ENCODE measurements at places on chromosomes 11 and 22.

DNA sequence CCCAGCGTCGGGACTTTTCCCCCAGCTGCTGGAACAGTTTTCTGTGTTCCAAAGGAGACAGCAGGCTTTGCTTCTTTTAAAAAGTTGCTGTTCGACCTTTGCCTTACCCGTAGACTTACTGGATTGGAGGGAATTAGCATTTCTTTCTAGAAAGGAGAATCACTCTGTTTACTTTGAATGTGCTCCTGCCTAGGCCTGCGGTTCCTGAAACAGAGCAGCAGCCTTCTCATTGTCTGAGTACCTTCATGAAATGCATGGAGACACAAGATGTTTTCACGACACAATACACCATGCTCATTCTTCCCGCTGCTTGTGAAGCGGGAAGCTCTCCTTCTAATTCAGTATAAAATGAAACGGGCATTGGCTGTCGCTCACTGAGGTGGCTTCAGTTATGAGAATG is 196.2 kb downstream of the TBC1D22A start:
- DNase-seq: no peak

DNA sequence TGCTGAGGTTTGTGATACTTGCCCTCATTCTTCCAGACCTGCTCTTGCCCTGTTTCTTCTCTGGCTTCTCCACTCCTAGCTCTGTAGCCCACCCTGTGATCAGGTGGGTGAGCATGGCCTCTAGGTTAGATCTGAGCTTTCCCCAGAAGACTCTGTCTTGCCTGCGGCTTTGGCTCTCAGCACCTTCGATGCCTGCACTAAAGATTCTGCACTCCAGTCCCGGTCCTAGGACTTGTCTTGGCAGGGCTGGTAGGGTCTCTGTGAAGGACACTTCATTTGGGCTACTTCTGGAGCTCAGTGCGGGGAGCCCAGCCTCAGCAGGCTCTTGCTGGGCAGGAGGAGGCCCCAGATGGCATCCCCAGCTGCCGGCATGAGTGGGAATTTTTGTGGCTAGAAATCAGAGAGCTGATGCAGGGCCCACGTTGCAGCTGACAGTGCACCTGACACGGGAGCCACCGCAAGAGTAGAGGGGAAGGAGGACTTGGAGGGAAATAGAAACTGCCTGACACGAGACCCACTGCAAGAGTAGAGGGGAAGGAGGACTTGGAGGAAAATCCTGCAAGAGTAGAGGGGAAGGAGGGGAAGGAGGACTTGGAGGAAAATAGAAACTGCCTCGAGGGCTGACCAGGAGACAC is 226.9 kb upstream of the B3GAT1 start:
- no peak for DNase-seq

GRCh38 chr11:67442504-67443404 is 522 bp downstream of the CORO1B start:
- DNase-seq: no peak

- no peak for DNase-seq
These were observed 60.2 kb downstream of the BRD1 start for GRCh38 chr22:49767355-49768062.

DNA sequence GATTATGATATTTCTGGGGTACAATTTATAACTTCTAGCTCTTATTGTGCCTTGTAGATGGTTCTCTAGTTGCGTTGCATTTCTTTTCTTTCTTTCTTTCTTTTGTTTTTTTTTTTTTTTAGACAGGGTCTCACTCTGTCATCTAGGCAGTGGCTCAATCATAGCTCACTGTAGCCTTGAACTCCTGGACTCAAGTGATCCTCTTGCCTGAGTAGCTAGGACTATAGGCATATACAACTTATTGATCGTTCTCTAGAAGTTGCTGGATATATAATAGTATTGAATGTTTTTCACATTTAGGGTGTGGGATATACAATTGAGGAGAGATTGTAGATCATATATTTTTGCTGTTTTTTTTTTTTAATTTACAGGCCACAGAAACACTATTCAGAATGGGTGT is 119.2 kb downstream of the TMEM135 start:
- no peak for DNase-seq

DNA sequence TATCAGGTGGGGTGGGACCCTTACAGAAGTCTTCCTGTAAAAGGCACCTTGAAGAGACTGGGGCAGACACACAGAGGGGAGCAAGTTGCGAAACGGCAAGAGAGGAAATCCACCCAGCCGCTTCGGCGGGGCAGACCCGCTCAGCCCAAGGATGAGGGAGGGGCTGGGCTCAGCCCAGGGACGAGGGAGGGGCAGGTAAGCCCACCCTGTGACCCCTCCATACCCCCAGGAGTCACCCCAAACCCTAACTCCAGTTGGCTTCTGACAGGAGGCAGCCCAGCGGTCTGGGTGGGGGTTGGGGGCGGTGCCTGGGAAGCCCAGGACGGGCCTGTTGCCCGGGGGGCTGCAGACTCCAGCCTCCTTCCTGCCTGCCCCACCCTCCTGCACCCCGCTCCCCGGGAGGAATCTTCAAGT is 965 bp downstream of the OSBPL5 start:
- no peak for DNase-seq

- no peak for DNase-seq
These were observed 15.5 kb downstream of the TREH start for GRCh38 chr11:118663902-118664301.

- DNase-seq: no peak
These were observed 340.1 kb downstream of the NTM start for GRCh38 chr11:131710511-131710910.

GRCh38 chr11:1574238-1574932 is 2.3 kb upstream of the DUSP8 start:
- no peak for DNase-seq

DNA sequence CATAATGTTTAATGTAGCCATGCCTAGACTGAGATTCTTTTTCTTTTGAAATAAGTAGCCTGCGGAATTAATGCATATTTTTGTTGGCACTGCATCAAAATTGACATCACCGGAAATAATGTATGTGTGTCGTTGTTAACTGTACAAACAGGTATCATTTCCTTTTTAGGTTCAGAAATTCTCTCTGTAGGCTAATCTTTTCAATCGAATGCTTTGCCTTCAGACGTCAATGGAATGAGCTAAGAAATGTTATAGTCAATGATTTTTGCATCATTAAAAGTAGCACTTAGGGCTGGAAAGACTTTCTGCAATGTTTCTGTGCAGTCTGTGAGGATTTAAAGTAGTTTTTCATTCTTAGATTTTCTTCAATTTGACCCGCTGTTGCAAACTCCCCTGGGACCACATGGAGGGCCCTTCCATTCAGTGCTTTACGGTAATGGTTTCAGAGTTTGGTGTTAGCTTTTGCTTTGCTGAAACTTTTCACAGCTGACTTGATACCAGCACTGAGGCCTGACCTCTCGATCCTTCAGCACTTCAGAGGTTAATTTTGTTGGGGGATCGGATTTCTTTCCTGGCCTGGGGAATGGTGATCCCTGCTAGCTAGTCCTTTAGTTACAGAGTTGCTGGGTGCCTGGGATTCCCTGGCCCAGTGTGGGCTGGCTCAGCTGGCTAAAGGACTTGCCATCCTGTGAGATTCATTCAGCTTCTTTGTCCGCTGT is 137.8 kb downstream of the DBX1 start:
- no peak for DNase-seq

DNA sequence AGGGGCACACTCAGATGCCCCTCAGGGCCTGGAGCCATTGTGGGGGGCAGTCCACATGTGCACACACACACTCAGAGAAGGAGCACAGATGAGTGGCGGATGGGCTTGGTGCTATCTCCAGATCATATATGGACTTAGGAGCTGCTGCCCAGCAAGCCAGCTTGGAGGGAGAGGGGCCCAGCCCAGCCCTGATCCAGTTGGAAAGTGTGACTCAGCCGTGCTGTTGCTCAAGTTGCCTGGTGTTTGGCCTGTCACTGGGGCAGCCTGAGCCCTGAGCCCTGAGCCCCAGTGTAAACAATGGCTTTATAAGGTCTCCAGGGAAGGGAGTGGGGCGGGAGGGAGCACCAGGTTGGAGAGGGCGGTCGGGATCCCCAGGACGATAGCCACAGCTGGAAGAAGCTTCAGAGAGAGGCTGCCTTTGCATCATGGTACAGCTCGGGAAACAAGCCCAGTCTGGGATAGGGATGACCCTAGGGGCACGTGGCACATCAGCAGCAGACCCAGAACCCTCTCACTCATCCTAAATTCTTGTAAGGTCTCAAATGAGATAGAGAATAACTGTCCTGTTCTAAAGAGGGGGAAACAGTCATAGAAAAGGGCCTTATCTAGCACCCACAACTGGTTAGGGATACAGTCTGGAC is 4.8 kb downstream of the SELENOM start:
- DNase-seq: no peak

GRCh38 chr22:32684822-32685187 is 116.7 kb upstream of the TIMP3 start:
- DNase-seq: no peak

DNA sequence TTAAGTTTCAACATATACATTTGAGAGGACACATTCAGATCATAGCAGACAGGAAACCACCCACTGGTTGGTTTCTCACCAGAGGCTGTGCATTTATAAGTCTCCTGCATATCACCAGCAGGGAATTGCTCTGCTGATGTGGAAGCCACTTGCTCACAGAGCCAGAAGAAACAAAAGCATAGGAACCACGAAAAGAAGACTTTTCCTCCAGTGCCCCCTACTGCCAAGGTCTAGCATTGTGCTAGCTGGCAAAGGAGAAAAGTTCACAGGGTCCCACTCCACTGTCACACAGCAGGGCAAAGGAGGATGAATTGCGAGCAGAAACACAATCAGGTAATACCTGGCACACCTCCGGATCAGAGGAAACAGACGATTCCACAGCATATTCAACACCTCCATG is 28.9 kb upstream of the ISX start:
- DNase-seq: no peak

DNA sequence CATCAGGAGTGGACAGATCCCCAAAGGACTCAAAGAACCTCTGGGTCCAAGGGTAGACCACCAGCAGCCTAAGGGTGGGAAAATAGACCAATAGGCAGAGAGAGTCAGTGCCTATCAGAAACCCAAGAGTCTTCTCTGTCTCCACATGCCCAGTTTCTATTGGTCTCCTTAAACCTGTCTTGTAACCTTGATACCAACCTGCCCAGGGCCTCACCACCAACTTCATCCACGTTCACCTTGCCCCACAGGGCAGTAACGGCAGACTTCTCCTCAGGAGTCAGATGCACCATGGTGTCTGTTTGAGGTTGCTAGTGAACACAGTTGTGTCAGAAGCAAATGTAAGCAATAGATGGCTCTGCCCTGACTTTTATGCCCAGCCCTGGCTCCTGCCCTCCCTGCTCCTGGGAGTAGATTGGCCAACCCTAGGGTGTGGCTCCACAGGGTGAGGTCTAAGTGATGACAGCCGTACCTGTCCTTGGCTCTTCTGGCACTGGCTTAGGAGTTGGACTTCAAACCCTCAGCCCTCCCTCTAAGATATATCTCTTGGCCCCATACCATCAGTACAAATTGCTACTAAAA is at the start of gene HBB:
Gene HBB, minus strand, starts transcription at position 340 of the 579 bp plus-strand sequence. Its CDS starts 50 bp downstream, at position 290.
- DNase-seq: no peak

- no peak for DNase-seq
These were observed 30.9 kb upstream of the PARVB start for GRCh38 chr22:43993072-43993760.

- DNase-seq: no peak
These were observed 13.7 kb upstream of the KIAA0930 start for GRCh38 chr22:45254388-45254787.

GRCh38 chr11:96154802-96155520 is 188.0 kb downstream of the MAML2 start:
- no peak for DNase-seq

DNA sequence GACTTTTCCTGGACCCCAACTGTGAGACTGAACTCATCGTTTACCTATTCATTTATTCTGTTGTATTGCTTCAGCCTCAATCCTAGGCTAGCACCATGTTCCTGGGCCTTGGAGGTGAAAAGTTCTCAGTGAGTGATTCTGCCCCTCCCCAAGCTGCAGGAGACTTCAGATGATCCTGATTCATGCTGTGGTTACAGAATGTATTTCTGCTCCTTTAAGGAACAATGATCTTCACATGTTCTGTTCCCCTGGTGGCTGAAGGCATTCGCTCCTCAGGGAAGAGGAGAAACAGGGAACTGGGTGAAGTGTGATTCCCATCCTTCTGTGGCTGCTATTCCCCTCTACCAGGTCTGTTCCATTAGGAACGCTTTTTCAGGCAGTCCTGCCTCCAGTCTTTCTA is 2.4 kb downstream of the OR52E1 start:
- no peak for DNase-seq

DNA sequence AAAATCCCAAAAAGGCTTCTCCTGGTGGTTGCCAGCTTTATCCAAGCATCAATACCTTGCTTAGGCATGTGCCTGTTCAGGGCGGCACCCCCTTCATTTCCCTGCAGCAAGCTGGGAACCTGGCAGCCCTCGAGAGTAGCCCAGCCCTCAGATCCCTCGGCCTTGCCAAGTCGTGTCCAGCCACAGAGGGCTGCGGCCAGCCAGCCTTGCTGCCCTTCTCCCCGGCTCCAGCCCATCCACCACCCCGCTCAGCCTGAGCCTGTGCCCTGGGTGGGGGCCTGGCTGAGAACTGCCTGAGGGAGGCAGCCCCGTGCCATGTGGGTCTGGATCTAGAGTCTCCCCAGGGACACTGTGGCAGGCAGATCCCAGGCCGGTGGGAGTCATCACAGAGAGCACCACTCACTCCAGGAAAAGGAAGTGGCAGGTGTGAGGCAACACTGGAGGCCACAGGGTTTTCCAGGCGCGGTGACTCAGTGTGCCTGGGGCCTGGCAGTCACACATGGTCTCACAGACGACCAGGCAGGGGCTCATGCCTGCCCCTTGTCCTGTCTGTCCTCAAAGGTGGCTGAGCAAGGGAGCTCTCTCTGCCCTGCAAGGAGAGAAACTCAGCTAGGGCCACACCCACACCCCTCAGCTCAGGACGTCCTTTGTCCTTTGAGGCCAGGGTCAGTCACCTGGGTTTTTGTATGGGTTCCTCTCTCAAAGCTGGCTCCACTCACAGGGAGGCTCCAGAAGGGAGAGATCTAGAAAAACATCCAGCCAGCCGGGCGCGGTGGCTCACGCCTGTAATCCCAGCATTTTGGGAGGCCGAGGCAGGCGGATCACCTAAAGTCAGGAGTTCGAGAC is 12.2 kb upstream of the CDC42BPG start:
- no peak for DNase-seq

DNA sequence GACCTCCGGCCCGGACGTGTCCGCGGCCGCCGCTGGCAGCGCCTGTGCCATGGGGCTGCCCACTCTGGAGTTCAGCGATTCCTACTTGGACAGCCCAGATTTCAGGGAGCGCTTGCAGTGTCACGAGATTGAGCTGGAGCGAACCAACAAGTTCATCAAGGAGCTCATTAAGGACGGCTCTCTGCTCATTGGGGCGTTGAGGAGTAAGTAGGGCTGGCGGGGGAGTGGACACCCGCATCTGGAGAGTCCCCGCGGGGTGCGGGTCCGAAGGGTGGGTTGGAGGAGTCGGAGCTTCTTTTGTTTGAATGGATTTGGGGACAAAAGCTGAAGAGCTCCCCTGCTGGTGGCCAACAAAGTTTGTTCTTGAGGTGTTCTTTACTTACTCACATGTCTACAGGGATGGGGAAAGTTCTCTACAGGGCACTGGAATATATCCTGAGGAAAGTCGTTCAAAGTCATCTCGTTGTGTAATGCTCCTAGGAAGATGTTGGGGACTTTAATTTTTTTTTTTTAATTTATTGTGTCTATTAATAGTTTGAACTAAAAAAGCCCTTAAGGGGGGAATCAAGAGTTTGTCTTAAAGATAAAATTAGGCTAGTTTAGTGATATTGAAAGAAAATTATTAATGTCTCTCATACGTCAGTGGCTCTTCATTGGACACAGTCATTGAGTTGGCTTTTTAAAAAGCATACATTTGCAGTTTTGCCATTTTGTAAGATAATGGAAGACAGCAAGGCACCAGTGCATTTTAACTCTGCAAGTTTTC is 725 bp downstream of the ARHGAP42 start:
- DNase-seq: no peak

- no peak for DNase-seq
These were observed 426.1 kb downstream of the NTM start for GRCh38 chr11:131796541-131796940.

- DNase-seq: no peak
These were observed 2.1 kb upstream of the PHLDB1 start for GRCh38 chr11:118605116-118605867.
